ENCODE measurements at places on chromosomes 2 and 18.

- no peak for DNase-seq
These were observed 95.1 kb downstream of the MTCL1 start for GRCh38 chr18:8800445-8800844.

- no peak for DNase-seq
These were observed 54.5 kb upstream of the DAPL1 start for GRCh38 chr2:158740621-158741020.

DNA sequence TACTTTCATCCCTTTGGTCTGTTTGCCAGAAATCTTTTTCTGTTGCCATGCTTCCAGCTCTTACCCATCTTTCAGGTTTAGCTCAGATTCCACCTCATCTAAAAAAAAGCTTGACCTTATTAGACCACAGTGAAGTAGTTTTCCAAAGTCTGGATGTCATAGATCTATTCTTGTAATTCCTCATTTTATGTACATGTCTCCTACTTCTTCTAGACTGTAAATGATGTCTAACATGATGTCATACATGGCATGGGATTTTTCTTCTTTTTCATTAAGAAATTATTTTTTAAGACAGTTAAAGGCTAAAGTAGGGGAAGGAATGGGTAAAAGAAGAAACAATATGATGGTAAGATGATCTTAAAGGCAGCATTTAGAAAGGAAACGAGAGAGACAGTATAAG, 11.3 kb downstream of the GLS start:
- no peak for DNase-seq

- DNase-seq, result no peak
These were observed 132.0 kb downstream of the INHBB start for GRCh38 chr2:120477831-120478481.

DNA sequence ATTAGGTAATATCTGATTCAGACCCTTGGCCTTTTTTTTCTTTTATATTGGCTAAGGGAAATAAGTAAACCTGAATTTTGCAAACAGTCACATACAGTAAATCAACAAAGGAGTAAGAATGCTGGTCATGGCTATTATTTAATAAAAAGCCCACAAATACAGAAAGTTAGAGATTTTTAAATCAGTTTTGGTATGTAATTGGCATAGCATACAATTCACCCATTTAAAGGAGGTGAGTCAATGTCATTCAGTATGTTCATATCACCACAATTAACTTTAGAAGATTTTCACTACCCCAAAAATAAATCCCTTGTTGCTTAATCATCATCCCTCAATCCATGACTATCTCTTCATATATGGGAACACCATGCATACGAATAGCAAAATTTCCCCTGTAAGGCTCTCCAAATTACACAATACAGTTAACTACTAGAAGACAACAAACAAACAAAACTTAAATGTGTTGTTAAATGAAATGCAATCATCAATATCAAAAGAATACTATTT, 45.9 kb upstream of the NYAP2 start:
- no peak for DNase-seq

GRCh38 chr2:82780050-82780449, 1679.0 kb downstream of the SUCLG1 start:
- no peak for DNase-seq

GRCh38 chr18:44370861-44371260, 309.8 kb upstream of the SETBP1 start:
- DNase-seq, result no peak

DNA sequence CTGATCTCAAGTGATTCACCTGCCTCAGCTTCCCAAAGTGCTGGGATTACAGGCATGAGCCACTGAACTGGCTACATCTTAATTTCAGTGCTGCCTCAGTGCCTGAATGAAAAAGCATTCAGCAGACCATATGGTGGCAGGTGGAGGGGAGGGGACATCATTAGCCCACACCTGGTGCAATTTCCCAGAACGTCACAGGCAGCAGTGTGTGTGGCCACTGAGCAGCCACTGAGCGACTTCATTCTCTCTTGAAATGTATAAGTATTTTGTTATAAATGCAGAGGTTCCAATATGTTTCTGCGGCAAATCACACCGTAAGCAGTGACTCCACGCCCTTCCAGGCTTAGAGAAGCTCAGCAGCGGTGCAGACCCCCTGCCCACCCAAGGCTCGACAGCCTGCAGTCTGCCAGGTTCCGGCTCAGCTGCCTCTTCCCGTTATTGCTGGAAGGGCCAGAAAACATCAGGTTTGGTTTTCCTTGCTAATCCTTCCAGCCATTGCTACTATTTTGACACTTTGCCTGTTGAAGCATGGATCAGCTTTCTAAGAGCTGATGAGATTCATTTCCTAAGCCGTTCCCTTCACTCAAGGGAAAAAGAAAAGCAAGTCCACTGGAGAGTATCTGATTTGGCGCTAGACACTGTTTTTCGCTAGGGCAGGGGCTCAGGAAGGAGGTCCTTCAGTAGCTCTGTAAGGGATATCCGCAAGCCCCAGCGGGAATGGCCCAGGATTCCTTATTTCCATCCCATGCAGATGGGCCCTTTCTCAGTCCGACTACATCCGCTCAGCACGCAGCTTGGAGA, 250.7 kb downstream of the VAPA start:
- DNase-seq, result no peak

DNA sequence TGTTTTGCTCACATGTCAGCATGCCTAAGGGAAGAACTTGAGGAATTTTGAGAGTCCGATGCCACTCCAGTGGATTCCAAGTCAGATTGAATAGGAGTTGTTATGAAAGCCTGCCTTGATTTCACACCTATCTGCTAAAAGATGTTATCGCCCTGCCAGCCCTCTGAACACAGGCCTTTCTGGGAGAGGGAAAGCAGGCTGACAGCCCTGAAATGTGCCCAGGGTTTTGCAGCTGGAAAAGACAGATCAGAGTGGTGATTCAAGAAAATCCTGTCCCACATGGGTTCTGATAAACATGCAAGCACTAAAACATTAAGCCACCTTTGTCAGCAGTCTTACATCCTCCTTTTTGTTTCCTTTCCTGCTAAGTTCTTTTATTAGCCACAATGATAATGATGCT, 1752.9 kb upstream of the CELF4 start:
- DNase-seq, result no peak

- DNase-seq, result no peak
These were observed 10.5 kb upstream of the SLC1A4 start for GRCh38 chr2:64978514-64979268.
